Thymus (tissue), 14 donors: ENCODE measurements at places on chromosomes 2 and 18.
A peak's percentile ranks its signal among the peaks of the same experiment; 100 is the strongest.

- H3K27ac ChIP-seq, result no peak overlapping the region
- H3K4me1 ChIP-seq, result no peaks in the 10 kb centered on the region
- H3K27me3 ChIP-seq, result no peaks in the 10 kb centered on the region
- no peak for DNase-seq
- no peaks in the 10 kb centered on the region for H3K36me3 ChIP-seq
These were observed 87.4 kb downstream of the GAREM1 start for GRCh38 chr18:32383050-32383819.

GRCh38 chr2:236816197-236817170, 246.9 kb downstream of the ACKR3 start:
- DNase-seq, result no peak
- H3K27ac ChIP-seq, result no peak overlapping the region
- no peak overlapping the region for H3K4me3 ChIP-seq
- H3K36me3 ChIP-seq, result no peaks in the 10 kb centered on the region
- H3K4me1 ChIP-seq, result no peaks in the 10 kb centered on the region
- H3K27me3 ChIP-seq, result no peaks in the 10 kb centered on the region

DNA sequence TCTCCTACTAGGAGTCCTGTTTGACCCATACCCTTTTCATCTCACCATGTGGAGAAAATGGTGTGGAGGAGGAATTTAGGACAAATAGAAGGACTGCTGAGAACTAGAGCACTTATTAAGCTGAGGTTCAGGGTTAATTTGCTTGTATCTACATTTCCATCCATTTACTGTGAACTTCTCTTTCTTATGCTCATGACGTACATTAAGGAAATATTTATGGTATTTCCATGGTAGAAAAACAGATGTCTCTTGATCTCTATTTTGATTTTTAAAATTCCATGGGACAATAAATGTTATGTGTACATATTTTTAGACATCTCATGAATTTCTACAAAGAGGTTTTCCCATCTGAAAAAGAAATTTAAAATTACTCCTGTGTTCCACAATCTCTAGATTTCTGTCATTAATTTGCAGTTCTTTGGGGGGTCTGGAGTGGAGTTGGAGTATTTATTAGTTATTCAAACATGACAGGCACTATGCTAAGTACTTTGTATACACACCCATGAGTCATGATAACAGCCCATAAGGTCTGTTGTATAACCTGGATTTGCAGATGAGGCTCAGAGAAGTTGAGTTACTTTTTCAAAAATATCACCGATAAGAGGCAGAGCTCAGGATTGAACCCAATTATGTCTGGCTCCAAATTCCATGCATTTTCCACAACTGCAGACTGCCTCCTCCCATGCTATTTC, 112.6 kb downstream of the COPS8 start:
- H3K27ac ChIP-seq, result no peak overlapping the region
- H3K27me3 ChIP-seq, result no peaks in the 10 kb centered on the region
- no peaks in the 10 kb centered on the region for H3K36me3 ChIP-seq
- H3K4me1 ChIP-seq, result no peaks in the 10 kb centered on the region
- H3K4me3 ChIP-seq, result no peak overlapping the region

GRCh38 chr2:6068429-6068828, 376.2 kb downstream of the SOX11 start:
- H3K27ac ChIP-seq, result no peak overlapping the region
- DNase-seq, result no peak
- no peaks in the 10 kb centered on the region for H3K4me1 ChIP-seq
- no peaks in the 10 kb centered on the region for H3K27me3 ChIP-seq
- H3K4me3 ChIP-seq, result no peak overlapping the region

DNA sequence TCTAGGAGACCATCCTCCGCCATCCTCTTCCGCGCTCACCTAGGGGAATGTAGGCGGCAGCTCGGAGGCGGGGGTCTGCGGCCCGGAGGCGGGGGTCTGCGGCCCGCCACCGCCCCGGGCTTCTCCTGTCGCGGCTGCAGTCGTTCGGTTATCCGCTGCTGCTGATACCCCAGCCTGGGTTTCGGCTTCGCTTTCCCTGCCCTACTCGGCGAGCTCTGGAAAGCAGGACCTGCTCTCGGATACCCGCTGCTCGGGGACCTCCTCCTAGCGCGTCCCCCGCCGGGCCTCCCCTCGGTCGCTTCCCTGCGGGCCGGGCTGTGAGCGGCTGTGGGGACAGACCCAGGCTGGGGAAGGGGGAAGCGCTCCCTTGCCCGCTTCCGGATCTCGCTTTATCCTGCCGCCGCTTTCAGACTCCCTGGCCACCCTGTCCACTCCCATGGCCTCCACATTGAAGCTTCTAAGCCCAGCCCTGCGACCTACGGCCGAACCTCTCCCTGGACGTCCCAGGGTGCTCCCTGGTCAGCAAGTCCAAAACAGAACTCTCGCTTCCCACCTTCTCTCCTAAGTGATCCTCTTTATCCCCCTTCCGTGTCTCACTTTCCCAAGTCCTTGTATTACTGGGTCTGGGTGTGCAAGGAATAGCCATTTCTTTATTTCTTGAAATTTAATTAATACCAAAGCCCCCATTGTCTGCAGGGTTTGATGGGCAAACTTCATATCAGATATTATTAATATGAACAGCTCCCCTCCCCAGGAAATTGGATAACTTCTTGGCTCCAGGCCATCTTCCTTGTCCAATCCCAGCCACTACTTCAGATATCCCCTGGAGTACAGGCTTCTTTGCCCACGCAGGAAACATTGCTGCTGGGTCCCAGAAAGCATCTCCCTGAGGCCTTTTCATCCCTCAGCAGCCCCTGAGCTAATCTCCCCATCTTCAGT, 769 bp downstream of the FKBP1B start:
- no peaks in the 10 kb centered on the region for H3K36me3 ChIP-seq
- H3K4me3 ChIP-seq, result peak overlapping the region; percentile 70
- H3K27me3 ChIP-seq, result peaks cover 56% of the 10 kb centered on the region
- H3K4me1 ChIP-seq, result peaks cover 19% of the 10 kb centered on the region
- peak; percentile 10 for DNase-seq
- H3K27ac ChIP-seq, result peak overlapping the region; percentile 39

DNA sequence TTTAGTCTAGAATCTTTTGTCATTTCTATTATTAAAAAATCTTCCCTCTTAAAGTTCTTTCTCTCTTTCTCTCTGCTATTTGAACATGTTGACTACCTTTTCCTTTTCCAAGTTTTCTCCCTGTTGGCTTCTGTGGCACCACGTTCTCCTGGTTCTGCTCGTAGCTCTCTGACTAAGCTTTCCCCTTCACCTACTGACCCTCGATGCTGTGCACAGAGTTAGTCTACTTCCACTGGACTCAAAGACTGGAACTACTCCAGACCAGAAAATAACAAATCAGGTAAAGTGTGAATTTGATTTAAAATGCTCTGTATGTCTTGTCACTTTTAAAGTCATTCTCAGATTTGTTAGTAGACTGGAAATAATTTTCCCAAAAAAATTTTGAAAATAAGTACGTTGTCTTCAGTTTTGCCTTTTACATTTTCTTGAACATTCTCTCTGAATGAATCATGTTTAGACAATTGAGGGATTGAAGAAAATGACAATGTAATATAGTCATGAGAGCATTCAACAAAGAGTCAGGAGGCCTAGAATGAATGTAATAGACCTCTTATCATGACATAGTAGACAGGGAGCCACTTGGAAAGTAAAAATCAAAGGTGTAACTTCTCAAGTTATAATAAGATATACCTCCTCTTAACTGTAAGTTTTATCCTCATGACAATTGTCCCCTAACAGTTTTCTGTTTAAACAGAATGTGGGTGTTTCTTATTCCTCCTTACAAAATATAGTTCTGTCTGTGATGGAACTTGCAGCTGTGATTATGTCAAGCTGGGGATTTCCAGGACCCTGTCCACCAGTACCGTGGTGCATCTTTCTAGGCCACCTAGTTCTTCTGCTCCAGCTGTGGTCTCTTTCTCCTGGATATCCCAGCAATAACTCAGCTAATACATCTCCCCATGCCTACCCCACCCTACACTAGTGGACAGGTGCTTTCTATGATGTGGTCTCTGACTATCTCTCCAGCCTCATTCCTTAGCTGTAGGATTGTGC, 25.5 kb downstream of the ITPRID2 start:
- no peak for DNase-seq
- H3K36me3 ChIP-seq, result peaks cover 33% of the 10 kb centered on the region
- no peaks in the 10 kb centered on the region for H3K27me3 ChIP-seq
- H3K4me1 ChIP-seq, result no peaks in the 10 kb centered on the region
- no peak overlapping the region for H3K4me3 ChIP-seq
- H3K27ac ChIP-seq, result no peak overlapping the region

DNA sequence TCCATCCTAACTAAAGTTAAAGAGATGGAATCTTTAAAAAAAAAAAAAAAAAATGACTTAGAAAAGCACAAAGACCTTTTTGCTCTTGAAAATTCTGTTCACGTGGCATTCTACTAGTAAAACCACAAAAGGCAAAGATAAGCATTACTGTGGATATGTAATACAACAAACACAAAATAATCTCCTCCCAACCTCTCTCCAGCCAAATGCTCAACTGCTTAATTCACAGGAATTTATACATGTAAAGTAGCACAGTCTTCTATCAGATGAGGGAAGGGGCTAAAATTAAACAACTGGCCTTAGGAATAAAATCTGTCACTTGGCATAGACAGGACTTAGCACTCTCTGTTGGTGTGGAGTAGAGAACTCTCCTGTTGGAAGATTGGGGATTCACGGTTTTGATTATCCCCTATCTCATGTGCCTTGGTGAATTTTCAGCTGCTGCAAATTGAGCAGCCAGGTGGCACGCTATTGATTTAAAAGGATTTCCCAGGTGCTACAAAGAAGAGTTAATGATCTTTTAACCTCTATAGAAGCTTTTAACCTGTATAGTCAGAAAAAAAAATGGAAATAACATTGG, 57.4 kb downstream of the ATIC start:
- no peaks in the 10 kb centered on the region for H3K4me1 ChIP-seq
- H3K36me3 ChIP-seq, result peaks cover 7% of the 10 kb centered on the region
- H3K4me3 ChIP-seq, result no peak overlapping the region
- H3K27ac ChIP-seq, result no peak overlapping the region
- DNase-seq, result no peak

DNA sequence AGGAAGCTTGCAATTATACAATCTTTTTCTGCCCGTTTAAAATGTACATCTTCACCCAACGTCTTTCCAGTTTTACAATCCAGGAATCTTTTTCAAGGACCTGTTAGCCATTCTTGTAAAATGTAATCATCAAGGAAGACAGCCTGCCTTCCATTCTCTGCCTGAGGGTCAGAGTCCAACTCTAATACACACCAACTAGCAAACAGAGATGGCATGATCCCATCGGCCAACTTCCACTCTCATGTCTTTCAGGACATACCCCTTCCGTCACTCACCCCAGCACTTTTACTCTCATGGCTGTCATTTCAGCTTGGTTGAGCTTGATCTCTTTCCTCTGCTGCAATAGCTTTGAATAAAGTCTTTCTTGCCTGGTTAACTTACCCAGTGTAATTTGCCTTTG, 172.5 kb upstream of the NETO1 start:
- H3K27me3 ChIP-seq, result no peaks in the 10 kb centered on the region
- no peak for DNase-seq
- H3K4me1 ChIP-seq, result no peaks in the 10 kb centered on the region
- H3K36me3 ChIP-seq, result no peaks in the 10 kb centered on the region
- H3K27ac ChIP-seq, result no peak overlapping the region

DNA sequence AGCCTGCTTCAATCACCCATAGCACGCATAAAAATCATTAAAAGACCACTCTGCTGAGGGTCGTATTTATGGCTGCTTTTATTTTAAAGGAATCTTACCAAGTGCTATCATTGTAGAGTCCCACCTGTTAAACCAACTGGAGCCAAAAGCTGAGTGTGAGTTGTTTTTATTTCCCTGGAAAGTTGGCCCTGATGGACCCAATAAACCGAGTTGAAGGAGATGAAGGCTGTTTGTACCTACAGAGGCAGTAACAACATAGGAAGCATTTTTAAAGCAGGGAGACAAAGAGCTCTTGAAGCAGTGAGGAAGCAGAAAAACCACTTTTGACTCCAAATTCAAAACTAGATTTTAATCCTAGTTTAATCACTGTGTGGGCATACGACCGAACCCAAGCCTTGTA, 6.4 kb downstream of the MBOAT2 start:
- H3K36me3 ChIP-seq, result no peaks in the 10 kb centered on the region
- H3K27me3 ChIP-seq, result no peaks in the 10 kb centered on the region
- no peak for DNase-seq
- no peak overlapping the region for H3K27ac ChIP-seq
- no peak overlapping the region for H3K4me3 ChIP-seq

GRCh38 chr2:181131584-181131983, 151.2 kb downstream of the UBE2E3 start:
- H3K27ac ChIP-seq, result peak overlapping the region; percentile 8
- no peaks in the 10 kb centered on the region for H3K36me3 ChIP-seq
- no peak for DNase-seq
- no peak overlapping the region for H3K4me3 ChIP-seq
- H3K4me1 ChIP-seq, result no peaks in the 10 kb centered on the region

DNA sequence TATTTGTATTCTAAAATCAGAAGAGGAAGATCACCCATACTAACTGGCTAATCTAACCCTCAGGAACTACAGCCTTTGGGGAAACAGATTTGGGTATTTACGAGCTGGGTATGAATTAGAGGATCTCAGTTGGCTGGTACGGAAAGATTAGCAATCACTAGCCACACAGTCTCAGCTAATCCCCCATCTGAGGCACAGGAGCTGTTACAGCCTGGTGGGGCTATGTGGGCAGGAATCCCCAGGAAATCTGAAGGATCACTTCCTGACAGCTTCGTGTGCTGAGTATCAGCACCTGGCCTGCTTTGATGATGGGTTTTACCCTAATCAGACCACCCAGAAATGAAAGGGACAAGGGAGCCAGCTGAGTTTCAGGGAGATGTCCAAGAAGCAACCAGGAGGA, 206.3 kb downstream of the AFF3 start:
- no peak overlapping the region for H3K27ac ChIP-seq
- no peaks in the 10 kb centered on the region for H3K4me1 ChIP-seq
- H3K4me3 ChIP-seq, result no peak overlapping the region
- no peaks in the 10 kb centered on the region for H3K36me3 ChIP-seq

DNA sequence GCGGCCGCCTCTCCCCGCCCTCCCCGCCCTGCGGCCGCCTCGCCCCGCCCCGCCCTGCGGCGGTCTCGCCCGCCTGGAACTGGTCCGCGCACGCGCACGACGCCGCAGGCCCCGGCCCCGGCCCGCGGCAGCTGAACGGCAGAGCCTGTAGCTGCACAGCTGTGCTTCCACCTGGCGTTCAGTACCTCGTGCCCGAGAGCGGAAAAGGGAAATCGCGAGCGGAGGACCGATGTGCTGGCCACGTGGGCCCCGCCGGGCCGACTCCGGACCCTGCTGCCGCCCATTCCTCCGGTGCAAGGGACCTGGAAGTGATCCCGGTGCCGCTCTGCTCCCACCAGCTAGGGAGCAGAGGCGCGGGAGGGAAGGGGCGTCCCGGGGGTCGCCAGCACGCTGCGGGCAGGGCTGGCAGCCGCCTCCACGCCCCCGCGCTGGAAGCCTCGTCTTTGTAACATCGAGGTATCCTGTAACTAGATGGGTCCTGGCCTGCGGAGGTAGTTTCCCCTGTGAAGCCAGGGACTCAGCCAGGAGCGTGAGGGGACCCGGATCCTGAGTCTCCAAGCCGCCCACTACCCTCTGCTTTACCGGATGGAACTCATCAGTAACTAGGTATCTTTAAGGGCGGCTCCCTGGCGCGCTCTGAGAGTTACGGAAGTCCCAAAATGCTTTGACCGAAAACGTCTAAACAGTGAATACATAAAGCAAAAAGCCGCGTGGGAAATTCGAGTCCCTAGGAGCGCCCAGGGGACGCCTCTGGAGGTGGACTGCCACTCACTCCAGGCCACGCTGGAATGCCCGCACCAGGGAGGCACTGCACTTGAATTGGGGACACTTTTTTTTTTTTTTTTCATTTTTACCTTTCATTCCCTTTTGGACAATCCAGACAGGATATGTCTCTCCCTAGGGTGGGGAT, 704 bp upstream of the ODC1 start:
- H3K27me3 ChIP-seq, result peaks cover 1% of the 10 kb centered on the region
- H3K27ac ChIP-seq, result peak overlapping the region; percentile 99
- DNase-seq, result peak; percentile 95
- H3K4me1 ChIP-seq, result peaks cover 44% of the 10 kb centered on the region
